SK-N-SH treated with all-trans-retinoic acid at 6 μM for 48 hours (cell line): ENCODE measurements at places on chromosomes 1 and 21.

DNA sequence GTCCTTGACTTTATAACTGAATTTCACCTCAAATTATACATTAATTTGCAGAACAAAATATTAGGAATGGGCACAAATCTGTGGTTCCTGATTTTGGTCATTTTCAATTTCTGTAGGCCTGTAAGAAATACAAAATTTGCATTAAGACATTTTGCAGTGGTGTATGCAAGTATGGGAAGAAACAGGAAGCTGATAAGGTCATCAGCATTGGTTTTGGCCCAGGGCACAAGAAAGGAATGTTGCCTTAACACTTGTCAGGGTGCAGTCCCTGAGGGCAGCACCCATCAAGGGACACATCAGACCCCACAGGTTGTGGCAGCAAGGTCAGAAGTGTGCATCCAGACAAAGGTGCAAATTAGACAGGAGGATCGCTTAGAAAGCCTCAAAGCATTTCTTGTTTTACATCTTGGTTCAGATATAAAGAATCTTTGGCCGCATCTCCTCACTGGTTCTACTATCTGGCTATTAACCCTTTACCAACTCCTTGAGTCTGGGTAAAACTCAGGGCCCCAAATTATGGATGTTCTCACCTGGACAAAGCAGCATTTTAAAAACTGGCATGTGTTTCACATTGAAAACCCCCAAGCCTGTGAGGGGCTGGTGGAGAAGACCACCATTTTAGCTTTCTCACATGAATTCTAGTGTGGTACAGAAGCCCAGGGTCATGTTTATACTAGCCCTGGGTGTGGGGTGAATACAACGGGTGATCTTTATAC, 182.4 kb downstream of the CDC7 start:
- ATAC-seq, result no peak

DNA sequence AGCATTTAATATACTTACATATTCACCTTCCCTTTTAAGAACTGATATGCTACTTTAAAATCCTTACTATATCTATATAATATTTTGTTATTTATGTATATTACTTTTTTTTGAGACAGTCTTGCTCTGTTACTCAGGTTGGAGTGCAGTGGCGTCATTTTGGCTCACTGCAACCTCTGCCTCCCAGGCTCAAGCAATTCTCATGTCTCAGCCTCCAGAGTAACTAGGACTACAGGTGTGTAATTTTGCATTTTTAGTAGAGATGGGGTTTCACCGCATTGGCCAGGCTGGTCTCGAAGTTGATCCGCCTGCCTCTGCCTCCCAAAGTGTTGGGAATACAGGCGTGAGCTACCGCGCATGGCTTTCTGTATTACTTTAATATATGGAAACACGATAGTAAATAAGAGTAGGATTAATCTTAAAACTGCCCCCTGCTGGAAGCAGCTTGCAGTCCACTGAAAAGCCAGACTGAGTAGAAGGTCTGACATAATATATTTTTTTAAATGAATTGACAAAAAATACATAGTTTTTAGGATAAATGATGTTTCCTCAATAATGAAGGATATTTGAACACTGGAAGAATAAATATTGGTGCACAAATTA, 24.4 kb downstream of the RCAN3 start:
- peak; percentile 61; the same call in 1 of the 3 replicates for ATAC-seq

GRCh38 chr1:216325946-216326345, 97.3 kb downstream of the USH2A start:
- peak; percentile 79 for ATAC-seq

DNA sequence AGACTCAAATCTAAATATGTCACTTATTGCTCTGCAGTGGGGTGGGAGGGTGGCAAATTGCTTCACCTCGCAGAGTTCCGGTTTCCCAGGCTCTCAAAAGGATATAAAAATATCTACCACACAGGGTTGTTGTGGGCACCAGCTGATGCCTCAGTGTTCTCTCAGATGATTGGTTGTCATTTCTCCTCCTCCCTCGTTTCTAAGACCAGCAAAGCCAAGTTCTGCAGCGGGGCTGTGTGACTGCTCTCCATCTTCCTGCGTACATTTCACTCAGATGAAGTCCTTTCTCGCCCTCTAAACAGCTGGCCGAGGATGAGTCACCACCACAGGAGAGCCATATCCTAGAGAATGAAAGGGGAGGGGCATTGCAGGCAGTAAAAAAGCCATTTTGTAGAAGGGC, 35.0 kb upstream of the VWA5B1 start:
- no peak for ATAC-seq

- ATAC-seq, result no peak
These were observed 110.1 kb downstream of the GRIK1 start for GRCh38 chr21:29829564-29830275.

DNA sequence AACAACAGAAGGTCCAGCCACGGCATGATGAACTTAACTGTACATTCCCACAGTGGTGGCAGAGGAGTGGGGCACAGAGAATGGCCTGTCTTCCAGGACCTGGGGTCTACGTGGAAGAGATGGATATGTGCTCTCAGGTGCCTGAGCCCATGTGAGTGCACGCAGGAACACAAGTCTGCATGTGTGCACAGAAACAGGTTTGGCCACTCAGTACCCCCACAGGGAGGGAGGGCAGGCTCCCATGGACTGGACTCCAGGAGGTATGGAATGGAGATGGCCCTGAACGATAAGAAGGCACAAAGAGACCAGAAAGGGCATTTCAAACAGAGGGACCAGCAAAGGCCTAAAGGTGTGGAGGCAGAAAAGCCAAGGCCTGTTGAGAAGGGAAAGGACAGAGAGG, 10.8 kb downstream of the COL9A2 start:
- ATAC-seq, result no peak
